ENCODE measurements at places on chromosomes 6 and 20. TPM values are rescaled to one million over a fixed set of nuclear protein-coding genes. Genes with fewer than 3 reads are reported as not detected.
A peak's percentile ranks its signal among the peaks of the same experiment; 100 is the strongest.

ATP6V1G2 gene
- total RNA-seq, result 2.1 TPM

KIAA1755 gene
- total RNA-seq, result not detected

TSHZ2 gene
- total RNA-seq, result 58.2 TPM

APOBEC2 gene
- not detected for total RNA-seq

MUC21 gene
- total RNA-seq, result not detected

DNA sequence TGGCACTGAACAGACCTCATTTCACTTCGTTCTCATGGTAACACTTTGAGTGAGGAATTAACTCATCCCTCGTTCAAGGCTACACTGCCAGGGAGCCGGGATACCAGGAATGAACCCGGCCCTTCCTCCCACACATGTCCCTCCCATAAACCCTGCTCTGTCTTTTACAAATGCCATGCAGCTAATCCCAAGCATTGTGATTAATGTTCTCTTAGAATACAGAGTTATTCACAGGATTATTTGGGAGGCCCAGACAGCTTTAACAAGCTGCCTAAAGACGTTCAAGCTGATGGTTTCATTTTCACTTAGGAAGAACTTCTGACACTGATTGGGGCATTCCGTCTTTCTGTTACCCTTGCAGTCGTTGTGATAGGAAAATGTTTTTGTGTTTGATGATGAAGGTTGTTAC is 42.5 kb upstream of the CD83 start:
- ATAC-seq, result peak; percentile 68

- ATAC-seq, result no peak
These were observed 262.0 kb upstream of the JAG1 start for GRCh38 chr20:10935658-10936402.

GRCh38 chr6:73391675-73392074 is 3.0 kb upstream of the DDX43 start:
- peak; percentile 66 for ATAC-seq

DNA sequence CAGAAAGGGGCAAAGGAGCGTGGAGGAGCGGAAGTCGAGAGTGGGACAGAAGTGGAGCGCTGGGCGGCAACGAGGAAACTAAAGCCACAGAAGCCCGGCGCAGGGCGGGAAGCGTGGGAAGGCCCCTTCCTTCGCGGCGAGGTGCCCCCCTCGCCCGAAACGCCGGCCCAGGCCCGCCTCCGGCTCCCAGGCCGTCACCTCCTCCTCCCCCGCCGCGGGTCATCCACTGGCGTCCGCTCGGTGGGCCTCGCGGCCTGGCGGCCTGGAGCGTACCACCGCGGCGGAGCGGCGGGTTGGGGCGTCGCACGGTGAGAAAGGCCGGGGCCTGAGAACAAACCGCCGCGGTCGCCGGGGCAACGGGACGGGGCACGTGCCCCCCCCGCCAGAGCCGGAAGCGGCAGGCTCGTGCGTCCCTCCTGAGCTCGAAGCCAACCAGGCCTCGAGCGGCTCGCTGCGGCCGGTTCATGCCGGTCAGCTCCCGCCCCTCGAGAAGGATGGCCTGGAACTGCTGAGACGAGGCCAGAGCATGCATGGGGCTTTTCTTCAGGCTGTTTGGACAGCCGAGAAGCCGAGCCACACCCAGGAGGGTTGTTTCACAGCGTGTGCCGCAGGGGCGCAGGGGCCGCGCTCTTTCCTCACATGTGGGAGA is at the start of gene TCP11:
TSS of gene TCP11 (minus strand) at position 333 of the 649 bp plus-strand sequence. CDS start 469 bp downstream, outside the sequence.
- peak; percentile 29 for ATAC-seq
